ENCODE measurements at places on chromosomes 11 and 22.

- H3K36me3 ChIP-seq = no peaks in the 10 kb centered on the region
- no peaks in the 10 kb centered on the region for H3K27me3 ChIP-seq
- H3K27ac ChIP-seq = no peak overlapping the region
- peaks cover 21% of the 10 kb centered on the region for H3K4me1 ChIP-seq
- no peak overlapping the region for H3K4me3 ChIP-seq
- no peak for DNase-seq
Measured at GRCh38 chr22:42693055-42693762, 27.5 kb downstream of the A4GALT start.

GRCh38 chr11:3224401-3225057 lies 5.9 kb upstream of the MRGPRG start:
- H3K27ac ChIP-seq = no peak overlapping the region
- DNase-seq = no peak
- H3K4me3 ChIP-seq = no peak overlapping the region
- H3K4me1 ChIP-seq = no peaks in the 10 kb centered on the region

- no peaks in the 10 kb centered on the region for H3K27me3 ChIP-seq
- H3K36me3 ChIP-seq = no peaks in the 10 kb centered on the region
- H3K4me3 ChIP-seq = no peak overlapping the region
- peak; percentile 60 for DNase-seq
- H3K4me1 ChIP-seq = peaks cover 17% of the 10 kb centered on the region
Measured at GRCh38 chr11:121652971-121653370, 200.2 kb upstream of the SORL1-AS1 start.

- no peaks in the 10 kb centered on the region for H3K36me3 ChIP-seq
- no peak for DNase-seq
- no peak overlapping the region for H3K27ac ChIP-seq
- H3K4me3 ChIP-seq = no peak overlapping the region
- no peaks in the 10 kb centered on the region for H3K27me3 ChIP-seq
Measured at GRCh38 chr11:44885065-44885810, 65.4 kb downstream of the TP53I11 start.

- no peak overlapping the region for H3K4me3 ChIP-seq
- no peaks in the 10 kb centered on the region for H3K27me3 ChIP-seq
- no peaks in the 10 kb centered on the region for H3K36me3 ChIP-seq
- no peak overlapping the region for H3K27ac ChIP-seq
- DNase-seq = no peak
Measured at GRCh38 chr22:31509061-31509762, 12.9 kb downstream of the SFI1 start.

DNA sequence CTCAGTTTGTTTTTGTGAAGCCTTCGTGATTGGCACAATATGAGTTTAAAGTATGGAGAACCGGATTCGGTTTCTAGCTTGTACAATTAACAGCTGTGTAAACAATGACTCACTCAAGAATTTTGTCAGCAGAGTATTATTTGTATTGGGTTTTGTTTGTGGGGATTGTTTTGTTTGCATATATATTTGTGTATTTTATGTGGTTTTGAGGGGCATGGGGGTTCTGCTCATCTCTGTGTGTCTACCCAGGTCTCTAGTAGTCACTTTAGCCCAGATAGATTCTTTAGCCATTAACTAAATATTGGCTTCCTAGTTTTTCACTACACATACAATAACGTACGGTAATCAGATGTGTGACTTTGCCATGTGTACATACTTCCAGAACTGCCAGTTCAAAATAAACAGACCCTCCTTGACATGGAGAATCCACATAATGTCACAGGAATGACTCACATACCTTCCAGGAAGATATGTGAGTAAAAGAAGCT lies 7.5 kb upstream of the MS4A7 start:
- no peaks in the 10 kb centered on the region for H3K27me3 ChIP-seq
- no peak for DNase-seq
- H3K4me1 ChIP-seq = no peaks in the 10 kb centered on the region
- H3K36me3 ChIP-seq = no peaks in the 10 kb centered on the region
- H3K4me3 ChIP-seq = no peak overlapping the region

DNA sequence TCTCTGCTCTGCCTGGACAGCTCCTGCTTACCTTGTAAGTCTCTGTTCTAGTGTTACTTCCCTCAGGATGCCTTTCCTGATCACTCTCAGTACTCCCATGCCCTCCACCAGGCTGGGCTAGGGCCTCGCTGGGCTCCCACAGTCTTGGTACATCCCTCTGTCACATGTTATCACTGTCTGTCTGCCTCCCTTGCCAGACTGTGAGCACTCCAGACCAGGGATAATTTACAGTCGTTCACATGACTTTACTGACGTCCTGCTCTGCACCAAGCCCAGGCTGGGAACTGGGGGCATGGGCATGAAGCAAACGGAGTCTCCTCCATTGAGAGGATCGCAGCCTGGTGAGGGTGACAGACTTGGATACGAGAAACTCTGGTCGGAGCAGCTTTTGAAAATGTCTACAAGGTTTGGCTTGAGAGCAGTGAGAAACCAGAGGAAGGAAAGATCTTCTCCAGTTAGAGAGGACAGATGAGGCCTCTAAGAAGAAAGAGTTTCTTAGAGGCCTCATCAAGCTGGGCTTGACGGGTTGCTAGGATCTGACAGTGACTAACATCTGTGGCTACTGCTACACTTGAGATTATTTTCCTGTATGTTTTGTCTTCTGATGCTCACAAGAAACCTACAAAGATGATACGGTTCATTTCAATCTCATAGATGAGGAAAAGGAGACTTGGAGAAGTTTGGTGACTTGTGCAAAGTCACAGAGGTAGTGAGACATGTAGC lies 12.5 kb downstream of the USP35 start:
- H3K27me3 ChIP-seq = no peaks in the 10 kb centered on the region
- peak overlapping the region; percentile 28 for H3K27ac ChIP-seq
- peaks cover 5% of the 10 kb centered on the region for H3K4me1 ChIP-seq
- no peak overlapping the region for H3K4me3 ChIP-seq
- no peak for DNase-seq

GRCh38 chr11:110184456-110184855 lies 91.3 kb downstream of the ZC3H12C start:
- H3K36me3 ChIP-seq = no peaks in the 10 kb centered on the region
- H3K4me1 ChIP-seq = no peaks in the 10 kb centered on the region
- H3K4me3 ChIP-seq = no peak overlapping the region
- no peak overlapping the region for H3K27ac ChIP-seq
- DNase-seq = no peak

DNA sequence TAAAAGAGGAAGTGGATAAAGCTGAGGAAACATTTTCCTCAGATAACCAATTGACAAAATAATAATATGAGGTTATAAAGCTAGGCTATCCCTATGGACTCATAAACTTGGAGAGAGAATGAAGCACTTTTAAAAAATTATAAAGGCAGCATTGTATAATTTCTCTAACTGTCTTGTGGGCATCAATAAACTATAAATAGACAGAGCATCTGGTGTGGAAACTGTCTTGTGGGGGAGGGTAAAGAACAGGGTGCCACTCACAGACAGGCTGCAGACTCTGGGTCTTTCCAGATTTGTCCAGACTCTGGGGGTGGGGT lies 333.5 kb downstream of the BUD13 start:
- no peaks in the 10 kb centered on the region for H3K27me3 ChIP-seq
- DNase-seq = no peak
- H3K27ac ChIP-seq = no peak overlapping the region
- H3K36me3 ChIP-seq = no peaks in the 10 kb centered on the region
- peaks cover 10% of the 10 kb centered on the region for H3K4me1 ChIP-seq
- H3K4me3 ChIP-seq = no peak overlapping the region

DNA sequence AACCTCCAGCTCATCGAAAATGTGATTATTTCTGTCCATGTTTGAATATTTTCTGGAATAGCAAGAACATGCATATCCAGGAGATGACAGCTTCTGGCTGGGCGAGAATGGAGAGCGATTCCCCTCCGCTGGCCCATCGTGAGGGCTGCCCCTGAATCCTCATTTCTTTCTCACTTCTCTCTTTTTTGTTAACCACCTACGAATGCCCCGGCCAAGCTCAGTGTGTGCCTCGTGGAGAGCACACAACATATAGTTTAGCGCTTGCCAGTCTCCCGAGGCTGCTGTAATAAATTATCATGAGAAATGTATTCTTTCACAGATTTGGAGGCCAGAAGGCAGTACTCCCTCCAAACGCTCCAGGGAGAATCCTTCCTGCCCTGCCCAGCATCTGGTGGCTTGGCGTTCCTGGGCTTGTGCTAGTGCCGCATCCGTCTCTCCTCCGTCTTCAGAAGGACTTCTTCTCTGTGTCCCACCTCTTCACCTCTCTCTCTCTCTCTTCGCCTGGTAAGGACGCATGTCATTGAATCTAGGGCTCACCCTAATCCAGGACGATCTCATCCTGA lies 1306.0 kb downstream of the TBC1D22A start:
- DNase-seq = no peak
- no peaks in the 10 kb centered on the region for H3K27me3 ChIP-seq
- H3K36me3 ChIP-seq = no peaks in the 10 kb centered on the region
- H3K4me3 ChIP-seq = no peak overlapping the region

- H3K27ac ChIP-seq = no peak overlapping the region
- no peaks in the 10 kb centered on the region for H3K36me3 ChIP-seq
- peaks cover 35% of the 10 kb centered on the region for H3K4me1 ChIP-seq
- peak; percentile 68 for DNase-seq
Measured at GRCh38 chr22:32823024-32823730, 21.7 kb downstream of the TIMP3 start.

- no peaks in the 10 kb centered on the region for H3K4me1 ChIP-seq
- no peak for DNase-seq
- no peaks in the 10 kb centered on the region for H3K36me3 ChIP-seq
- H3K4me3 ChIP-seq = no peak overlapping the region
- no peaks in the 10 kb centered on the region for H3K27me3 ChIP-seq
Measured at GRCh38 chr11:109526061-109526460, 104.1 kb downstream of the C11orf87 start.

DNA sequence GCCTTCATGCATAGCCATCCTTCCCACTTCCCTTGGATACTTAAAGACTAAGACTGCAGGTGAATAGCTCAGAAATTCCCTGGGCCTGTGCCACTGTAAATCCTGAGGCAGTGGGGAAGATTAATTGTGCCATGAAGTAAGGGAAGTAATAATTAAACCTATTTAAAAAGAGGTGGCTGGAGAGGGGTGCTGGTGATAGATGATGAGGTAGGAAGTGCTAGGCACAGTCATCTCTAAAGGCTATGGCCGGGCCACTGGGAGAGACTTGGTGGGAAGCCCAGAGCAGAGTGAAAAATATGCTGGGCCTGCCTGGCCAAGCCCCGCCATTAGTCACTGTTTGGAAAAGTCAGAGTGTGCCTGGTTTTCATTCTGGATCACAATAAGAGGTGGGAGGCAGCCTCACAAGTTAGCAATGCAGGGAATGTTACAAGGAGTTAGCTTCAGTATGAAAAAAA lies 197.2 kb upstream of the PITPNB start:
- DNase-seq = peak; percentile 27
- H3K27me3 ChIP-seq = no peaks in the 10 kb centered on the region

- no peaks in the 10 kb centered on the region for H3K36me3 ChIP-seq
- no peak overlapping the region for H3K27ac ChIP-seq
- peaks cover under 1% of the 10 kb centered on the region for H3K4me1 ChIP-seq
- DNase-seq = no peak
- H3K4me3 ChIP-seq = no peak overlapping the region
Measured at GRCh38 chr11:73752903-73753302, 8.0 kb downstream of the RAB6A start.

- H3K4me3 ChIP-seq = no peak overlapping the region
- DNase-seq = peak; percentile 90
- peaks cover 30% of the 10 kb centered on the region for H3K4me1 ChIP-seq
- H3K27me3 ChIP-seq = no peaks in the 10 kb centered on the region
- H3K27ac ChIP-seq = peak overlapping the region; percentile 65
Measured at GRCh38 chr22:29344137-29344536, 28.6 kb upstream of the RASL10A start.

- H3K36me3 ChIP-seq = no peaks in the 10 kb centered on the region
- no peak overlapping the region for H3K4me3 ChIP-seq
- no peak overlapping the region for H3K27ac ChIP-seq
- H3K27me3 ChIP-seq = no peaks in the 10 kb centered on the region
- no peaks in the 10 kb centered on the region for H3K4me1 ChIP-seq
Measured at GRCh38 chr11:121810291-121810690, 305.7 kb downstream of the BLID start.

DNA sequence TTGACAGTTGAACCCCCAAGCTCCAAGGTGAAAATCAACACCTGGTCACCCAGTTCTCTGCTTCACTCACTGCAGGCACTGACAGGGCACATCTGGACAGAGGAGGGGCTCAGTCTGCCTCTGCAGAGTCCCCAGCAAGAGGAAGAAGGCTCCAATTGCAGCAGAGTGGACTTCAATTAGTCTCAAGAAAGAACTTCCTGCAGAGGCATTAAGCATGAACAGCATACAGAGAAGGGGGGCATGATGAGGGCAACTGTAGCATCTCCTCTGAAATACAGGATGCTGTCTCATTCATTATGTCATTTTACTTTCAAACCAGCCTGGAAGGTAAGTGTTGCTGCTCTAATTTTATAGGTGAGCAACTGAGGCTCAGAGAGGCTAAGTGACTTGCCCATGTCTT lies 11.1 kb downstream of the GDPD5 start:
- H3K27me3 ChIP-seq = no peaks in the 10 kb centered on the region
- H3K4me3 ChIP-seq = no peak overlapping the region
- no peak for DNase-seq
- no peak overlapping the region for H3K27ac ChIP-seq
- no peaks in the 10 kb centered on the region for H3K36me3 ChIP-seq
- H3K4me1 ChIP-seq = no peaks in the 10 kb centered on the region

GRCh38 chr11:79538775-79539174 lies 97.9 kb upstream of the TENM4 start:
- no peak overlapping the region for H3K4me3 ChIP-seq
- H3K27ac ChIP-seq = no peak overlapping the region
- DNase-seq = no peak
- H3K36me3 ChIP-seq = no peaks in the 10 kb centered on the region

- no peaks in the 10 kb centered on the region for H3K36me3 ChIP-seq
- H3K27ac ChIP-seq = no peak overlapping the region
- DNase-seq = peak; percentile 75
- no peak overlapping the region for H3K4me3 ChIP-seq
- peaks cover 14% of the 10 kb centered on the region for H3K4me1 ChIP-seq
- H3K27me3 ChIP-seq = no peaks in the 10 kb centered on the region
Measured at GRCh38 chr11:78350091-78350645, 67.5 kb downstream of the GAB2 start.

DNA sequence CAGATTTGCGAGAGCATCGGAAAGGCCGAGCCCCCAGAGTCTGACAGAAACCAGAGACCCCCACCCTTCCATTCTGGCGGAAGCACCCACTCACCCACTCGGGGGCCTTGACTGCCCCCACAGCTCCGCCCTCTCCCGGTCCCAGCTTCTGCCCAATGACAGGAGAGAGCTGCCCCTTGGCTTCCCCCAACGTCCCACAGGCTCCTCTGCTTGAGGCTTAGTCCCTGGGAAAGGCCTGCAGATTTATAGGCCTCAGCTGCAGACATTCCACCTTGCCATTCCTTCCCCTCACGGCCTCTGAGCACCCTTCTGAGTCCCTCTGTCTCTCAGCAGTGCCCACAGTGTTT lies 125.0 kb upstream of the NCAM1 start:
- H3K36me3 ChIP-seq = no peaks in the 10 kb centered on the region
- H3K27ac ChIP-seq = peak overlapping the region; percentile 14
- H3K4me3 ChIP-seq = no peak overlapping the region

Measured in cardiac muscle cell (in vitro differentiated cells and primary cell).